ENCODE measurements at places on chromosomes 4 and X.
A peak's percentile ranks its signal among the peaks of the same experiment; 100 is the strongest.

GRCh38 chrX:5051831-5052491 lies 1176.7 kb downstream of the NLGN4X start:
- DNase-seq: peak; percentile 85

GRCh38 chr4:75786938-75787337 lies 62.6 kb downstream of the USO1 start:
- DNase-seq: no peak

GRCh38 chrX:19798423-19798822 lies 89.0 kb downstream of the SH3KBP1 start:
- DNase-seq: no peak

GRCh38 chr4:99637174-99637573 lies 20.5 kb downstream of the C4orf54 start:
- no peak for DNase-seq

GRCh38 chrX:67673741-67674274 lies 130.0 kb downstream of the AR start:
- no peak for DNase-seq

DNA sequence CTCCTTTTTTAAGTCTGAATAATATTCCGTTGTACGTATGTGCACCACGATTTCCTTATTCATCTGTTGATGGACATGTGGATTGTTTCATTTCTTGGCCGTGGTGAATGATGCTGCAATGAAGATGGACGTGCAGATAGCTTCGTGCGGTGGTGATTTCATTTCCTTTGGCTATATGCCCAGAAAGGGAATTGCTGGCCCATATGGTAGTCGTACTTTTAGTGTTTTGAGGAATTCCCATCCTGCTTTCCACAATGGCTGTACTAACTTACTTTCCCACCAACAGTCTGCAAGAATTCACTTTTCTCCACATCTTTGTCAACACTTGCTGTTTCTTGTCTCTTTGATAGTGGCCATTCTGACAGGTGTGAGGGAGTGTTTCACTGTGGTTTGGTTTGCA lies 12.8 kb downstream of the ZFP42 start:
- no peak for DNase-seq

DNA sequence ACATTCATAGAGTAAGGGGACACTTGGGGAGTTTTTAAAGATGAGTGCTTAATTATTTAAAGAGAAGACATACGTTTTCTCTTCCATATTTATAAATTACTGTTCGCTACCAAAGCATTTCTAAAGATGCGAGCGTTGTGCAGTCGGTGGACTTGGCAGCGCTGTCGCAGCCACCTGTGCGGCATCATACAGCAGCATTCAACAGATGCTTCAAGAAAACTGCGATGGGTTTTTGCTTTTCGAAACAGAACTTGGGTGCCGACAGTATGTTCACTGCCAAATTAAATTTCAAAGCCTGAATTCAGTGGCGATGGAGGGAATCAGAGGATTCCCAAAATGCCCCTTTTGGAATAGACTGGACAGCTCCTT lies 1.6 kb upstream of the HTR2C start:
- no peak for DNase-seq

GRCh38 chr4:153154007-153154975 lies 50.0 kb upstream of the TRIM2 start:
- DNase-seq: no peak

DNA sequence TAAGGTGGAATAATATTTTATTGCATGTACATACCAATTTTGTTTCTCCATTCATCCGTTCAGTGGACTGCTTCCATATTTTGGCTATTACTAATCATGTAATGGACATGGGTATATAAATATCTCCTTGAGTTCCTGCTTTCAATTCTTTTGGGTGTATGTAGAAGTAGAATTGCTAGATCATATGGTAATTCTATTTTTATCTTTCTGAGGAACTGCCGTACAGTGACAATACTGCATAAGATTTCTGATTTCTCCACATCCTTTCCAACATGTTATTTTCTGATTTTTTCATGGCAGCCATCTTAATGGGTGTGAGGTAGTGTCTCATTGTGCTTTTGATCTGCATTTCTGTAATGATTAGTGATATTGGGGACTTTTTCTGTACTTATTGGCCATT lies 19.2 kb downstream of the ALPK1 start:
- no peak for DNase-seq

DNA sequence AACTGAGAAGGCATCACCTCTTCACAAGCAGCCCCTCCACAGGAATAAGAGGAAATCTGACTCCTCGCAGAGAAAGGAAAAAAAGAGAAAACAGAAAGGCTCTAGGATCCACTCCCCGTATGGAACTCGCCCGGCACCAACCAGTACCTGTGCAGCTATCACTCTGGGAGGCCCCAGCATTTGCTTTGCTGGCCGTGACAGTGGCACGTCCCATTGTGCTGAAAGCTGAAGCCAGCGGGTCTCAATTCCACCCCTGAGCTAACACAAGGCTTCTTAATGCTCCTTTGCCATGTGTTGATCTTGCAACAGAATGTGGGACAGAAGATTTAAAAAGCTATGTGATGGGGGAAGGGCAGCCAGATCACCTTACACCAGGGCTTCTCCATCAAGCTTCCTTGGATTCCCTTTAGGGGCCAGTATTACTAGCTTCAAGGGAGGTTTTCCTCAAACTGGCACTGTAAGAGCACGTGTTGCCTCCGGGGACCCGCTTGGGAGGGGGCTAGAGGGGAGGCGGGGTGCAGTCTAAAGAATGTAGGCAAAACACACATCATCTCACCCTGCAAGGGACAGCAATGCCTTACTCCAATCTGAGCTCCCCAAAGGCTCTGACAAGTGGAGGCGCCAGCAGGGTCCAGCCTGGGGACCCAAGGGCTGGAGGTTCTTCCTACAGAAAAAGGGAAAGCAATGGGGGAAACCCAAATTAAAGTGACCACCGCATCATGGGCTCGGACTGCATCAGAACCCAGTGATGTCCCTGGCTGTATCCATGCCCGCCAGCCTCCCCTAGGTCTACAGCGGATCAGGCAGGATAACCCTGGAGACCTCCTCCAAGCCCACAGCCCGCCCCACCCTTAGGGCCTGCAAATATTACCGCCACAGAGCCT lies 1.2 kb downstream of the USP46 start:
- no peak for DNase-seq

- DNase-seq: no peak
Observed at GRCh38 chr4:141999446-142000143, 363.2 kb downstream of the IL15 start.

GRCh38 chr4:161931089-161931488 lies 232.7 kb downstream of the FSTL5 start:
- DNase-seq: no peak

DNA sequence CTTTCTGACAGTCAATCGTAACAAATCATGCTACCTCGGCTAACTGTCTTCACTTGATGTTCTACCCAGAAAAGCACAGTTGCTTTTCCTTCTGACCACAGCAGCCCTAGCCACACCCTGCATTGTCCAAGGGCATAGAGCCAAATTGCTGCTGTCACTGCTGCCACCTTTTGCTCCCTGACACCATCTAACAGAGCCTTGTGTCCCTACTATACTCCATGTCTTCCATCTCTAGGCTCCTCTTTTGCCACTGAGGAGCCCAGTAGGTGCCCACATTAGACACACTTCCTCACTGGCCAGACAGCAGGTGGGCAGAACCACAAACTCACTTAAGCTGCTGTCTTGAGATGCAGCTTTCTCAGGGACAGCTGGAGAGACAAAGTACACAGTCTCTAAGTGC lies 91.4 kb downstream of the ANXA3 start:
- DNase-seq: no peak

- no peak for DNase-seq
Observed at GRCh38 chr4:155703486-155704247, 37.0 kb downstream of the GUCY1A1 start.

- DNase-seq: no peak
Observed at GRCh38 chrX:37922928-37923327, 75.6 kb upstream of the DYNLT3 start.

DNA sequence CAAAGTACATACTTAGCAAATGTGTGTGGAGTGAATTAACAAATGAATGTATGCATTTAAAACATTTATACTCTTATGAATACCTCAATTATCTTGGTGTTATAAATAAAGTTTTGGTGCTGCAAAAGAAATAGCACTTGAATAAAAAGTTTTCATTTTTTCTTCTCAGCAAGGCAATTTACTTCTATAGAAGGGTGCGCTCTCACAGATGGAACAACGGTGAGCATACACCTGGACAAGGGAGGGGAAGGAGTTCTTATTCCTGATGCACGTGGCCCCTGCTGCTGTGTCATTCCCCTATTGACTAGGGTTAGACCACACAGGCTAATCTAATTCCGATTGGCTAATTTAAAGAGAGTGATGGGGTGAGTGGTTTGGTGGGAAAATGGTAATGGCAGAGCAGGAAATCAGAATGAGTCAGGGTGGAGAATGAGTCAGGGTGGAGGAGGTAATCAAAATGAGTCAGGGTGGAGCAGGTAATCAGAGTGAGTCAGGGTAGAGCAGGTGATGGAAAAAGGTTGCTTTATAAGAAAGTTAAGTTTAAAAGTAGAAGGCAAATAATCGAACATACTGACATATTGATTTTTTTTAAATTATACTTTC lies 28.2 kb upstream of the PGK1 start:
- DNase-seq: no peak

DNA sequence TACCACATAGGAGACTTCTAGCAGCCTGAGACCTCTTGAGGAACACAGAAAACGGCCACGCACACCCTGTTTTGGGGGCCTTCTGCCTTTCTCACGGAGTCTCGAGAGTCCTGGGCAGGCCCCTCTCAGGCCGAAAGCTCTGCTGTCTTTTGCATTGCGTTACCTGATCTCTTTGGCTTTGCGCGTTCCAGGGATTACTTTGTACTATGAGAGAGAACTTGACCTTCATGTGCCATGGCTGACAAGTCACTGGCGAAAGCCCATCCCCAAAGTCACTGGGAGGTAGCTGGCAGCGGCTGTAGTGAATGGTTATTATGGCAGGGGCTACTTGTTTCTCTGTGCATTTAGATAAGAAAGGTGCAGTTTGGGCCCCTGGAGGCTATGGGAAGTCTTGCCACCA lies 8.0 kb upstream of the NAT8L start:
- no peak for DNase-seq

DNA sequence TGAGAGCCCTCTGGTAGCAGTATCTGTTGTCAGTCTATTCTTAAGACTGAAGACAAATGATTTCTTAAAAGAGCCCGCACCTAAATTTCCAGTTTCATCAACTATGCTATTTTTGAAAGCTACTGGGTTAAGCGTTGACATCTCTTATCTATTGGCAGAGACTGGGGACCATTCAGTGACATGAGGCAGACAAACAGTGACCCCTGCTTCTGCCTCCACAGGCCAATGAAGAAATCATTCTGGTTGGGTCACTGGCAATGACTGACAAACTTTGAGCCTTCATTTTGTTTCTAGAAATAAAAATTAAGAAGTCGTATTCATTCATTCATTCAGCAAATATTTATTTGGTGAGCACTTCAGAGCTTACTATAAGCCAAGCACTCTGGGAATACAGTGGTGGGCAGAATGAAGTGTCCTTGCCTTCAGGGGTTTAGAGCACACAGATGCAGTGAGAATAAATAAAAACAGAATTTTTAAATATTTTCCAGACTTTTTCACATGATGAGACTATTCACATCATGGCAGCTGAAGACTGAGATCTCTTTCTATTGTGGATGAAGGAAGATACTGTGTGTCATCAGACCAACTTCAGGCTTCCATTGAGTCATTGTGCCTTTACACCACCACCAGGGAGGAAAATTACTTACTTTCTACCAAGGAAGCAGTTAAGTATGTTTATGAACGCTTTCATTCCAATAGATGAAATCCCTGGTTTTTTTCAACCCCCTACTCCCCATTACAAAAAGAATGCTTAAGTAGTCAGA lies 36.0 kb downstream of the SORBS2 start:
- no peak for DNase-seq

GRCh38 chr4:95092766-95093165 lies 335.0 kb downstream of the BMPR1B start:
- DNase-seq: no peak

GRCh38 chr4:95348418-95348817 lies 200.4 kb downstream of the UNC5C start:
- DNase-seq: no peak

DNA sequence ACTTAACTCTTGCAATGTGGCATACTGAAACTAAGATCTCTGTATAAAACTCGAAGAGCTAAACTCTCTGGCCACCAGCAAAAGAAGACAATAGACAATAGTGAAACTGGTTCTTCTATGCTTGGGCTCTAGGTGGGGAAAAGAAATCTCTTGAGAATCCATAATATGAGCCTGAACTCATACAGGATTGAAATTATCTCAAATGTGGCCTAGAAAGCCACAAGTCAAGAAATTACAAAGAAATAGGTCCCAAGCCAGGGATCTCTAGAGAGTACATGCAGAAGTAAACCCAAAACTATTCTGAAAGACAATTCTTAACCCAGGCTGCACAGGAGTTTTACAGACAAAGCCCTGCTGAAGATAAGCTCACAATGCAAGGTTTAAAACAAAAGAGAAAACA lies 127.4 kb downstream of the ANAPC10 start:
- DNase-seq: no peak

DNA sequence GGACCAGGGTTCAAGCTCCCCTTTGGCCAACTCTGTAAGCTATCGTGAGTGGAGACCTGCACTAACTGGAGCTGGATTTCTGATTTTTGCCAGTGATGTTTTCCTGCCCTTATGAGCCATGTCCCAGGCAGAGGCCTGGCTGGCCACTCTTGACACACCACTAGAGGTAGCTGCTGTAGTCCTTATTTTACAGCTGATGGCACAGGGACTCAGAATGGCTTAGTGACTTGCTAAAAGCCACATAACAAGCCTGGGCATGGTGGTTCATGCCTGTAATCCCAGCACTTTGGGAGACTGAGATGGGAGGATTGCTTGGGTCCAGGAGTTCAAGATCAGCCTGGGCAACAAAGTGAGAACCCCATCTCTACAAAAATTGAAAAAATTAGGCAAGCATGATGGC lies 33.4 kb downstream of the CYTL1 start:
- no peak for DNase-seq

DNA sequence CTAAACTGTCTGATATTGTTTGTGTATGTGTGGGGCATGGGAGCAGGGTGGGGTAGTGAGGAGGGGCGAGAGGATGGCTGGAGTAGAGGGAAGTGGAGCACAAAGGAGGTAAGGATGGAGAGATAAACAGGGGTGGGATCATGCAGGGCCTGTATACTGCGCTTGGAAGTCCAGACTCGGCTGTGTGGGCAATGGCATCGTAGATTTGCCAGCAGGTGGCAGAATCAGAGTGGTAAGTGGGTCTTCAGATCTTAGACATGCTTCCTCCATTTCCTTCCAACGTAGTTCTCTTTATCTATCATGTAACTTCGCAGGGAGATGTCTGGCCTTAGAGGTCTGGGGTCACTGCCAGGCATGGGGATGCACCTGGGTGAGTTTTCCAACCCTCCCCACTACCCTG lies 155.5 kb downstream of the PDGFRA start:
- no peak for DNase-seq
